Activated CD8-positive, alpha-beta memory T cell treated with anti-CD3 and anti-CD28 coated beads for 24 hours (primary cell): ENCODE measurements at places on chromosomes 4 and X.

- DNase-seq: no peak
These were observed 287.0 kb upstream of the RASGEF1B start for GRCh38 chr4:81758574-81759264.

DNA sequence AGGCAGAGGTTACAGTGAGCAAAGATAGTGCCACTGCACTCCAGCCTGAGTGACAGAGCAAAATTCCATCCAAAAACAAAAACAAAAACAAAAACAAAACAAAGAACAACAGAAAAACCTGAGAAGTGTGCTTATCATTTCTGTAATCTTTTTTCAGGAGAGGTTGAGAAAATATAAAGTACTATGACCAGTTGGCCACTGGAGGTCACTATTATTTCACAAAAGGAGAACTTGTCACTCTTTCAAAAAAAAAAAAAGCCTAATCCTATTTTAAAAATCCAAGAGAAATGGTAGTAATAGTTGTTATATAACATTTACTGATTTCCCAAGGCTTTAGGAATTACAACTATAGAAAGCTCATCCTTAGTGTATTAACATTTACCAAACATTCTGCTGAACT is 24.9 kb upstream of the RNF150 start:
- DNase-seq: no peak

- DNase-seq: no peak
These were observed 88.3 kb downstream of the ZNF718 start for GRCh38 chr4:212438-213188.

- no peak for DNase-seq
These were observed 137.5 kb downstream of the COMMD8 start for GRCh38 chr4:47326025-47326424.

DNA sequence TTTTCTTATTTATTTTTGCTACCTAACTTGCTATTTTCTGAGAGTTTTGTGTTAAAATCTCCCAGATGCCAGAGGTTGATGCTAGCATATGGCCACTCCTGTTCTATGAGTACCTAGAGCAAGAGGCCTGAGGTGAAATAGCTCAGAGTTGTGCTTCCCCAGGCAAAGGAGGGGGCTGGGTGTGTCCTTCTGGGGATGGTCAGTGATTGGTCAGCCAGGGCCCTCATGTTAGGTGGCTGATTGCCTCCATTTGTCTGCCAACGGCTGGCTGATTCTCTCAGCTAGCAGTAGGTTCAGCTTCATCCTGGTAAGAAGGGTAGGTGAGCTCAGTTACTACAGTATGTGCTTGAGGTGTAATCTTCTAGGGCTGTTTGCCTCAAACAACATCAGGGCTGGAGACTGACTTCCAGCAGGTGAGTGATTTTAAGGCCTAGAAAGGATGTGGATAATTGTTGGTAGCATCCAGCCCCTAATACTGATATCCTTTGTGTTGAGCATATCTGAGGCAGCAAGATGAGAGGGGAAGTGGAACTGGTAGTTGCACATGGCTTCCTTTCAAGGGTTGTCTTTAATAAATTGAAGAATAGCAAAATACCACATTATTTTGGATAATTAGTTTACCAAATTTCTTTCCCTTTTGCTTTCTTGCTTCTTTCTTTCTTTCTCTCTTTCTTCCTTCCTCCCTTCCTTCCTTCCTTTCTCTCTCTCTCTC is 62.5 kb upstream of the RHOH start:
- no peak for DNase-seq

- no peak for DNase-seq
These were observed 27.9 kb upstream of the MSMO1 start for GRCh38 chr4:165299399-165300060.

DNA sequence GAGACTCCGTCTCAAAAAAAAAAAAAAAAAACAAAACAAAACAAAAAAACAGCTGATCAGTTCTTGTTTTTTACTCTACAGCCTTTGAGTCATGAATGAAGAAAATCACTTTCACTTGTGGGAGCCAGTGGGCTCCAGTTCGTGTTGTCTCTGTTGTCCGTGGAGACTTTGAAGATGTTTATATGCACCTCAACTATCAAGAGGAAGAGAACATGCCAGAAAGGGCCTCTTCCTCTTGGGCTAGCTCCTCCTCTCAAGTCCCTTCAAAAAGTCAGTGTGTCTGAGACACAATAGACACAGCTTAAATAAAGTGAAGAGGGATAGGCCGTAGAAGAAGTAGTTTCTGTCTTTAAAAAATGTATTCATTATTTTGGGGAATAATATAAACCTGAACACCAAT is 182.7 kb downstream of the KDR start:
- no peak for DNase-seq

- DNase-seq: no peak
These were observed 471.1 kb downstream of the GBA3 start for GRCh38 chr4:23163647-23164436.

GRCh38 chr4:182023469-182023868 is 219.7 kb upstream of the TENM3 start:
- no peak for DNase-seq

GRCh38 chr4:47590325-47590724 is 105.2 kb downstream of the ATP10D start:
- no peak for DNase-seq
